ENCODE measurements at places on chromosomes 7 and 10.

DNA sequence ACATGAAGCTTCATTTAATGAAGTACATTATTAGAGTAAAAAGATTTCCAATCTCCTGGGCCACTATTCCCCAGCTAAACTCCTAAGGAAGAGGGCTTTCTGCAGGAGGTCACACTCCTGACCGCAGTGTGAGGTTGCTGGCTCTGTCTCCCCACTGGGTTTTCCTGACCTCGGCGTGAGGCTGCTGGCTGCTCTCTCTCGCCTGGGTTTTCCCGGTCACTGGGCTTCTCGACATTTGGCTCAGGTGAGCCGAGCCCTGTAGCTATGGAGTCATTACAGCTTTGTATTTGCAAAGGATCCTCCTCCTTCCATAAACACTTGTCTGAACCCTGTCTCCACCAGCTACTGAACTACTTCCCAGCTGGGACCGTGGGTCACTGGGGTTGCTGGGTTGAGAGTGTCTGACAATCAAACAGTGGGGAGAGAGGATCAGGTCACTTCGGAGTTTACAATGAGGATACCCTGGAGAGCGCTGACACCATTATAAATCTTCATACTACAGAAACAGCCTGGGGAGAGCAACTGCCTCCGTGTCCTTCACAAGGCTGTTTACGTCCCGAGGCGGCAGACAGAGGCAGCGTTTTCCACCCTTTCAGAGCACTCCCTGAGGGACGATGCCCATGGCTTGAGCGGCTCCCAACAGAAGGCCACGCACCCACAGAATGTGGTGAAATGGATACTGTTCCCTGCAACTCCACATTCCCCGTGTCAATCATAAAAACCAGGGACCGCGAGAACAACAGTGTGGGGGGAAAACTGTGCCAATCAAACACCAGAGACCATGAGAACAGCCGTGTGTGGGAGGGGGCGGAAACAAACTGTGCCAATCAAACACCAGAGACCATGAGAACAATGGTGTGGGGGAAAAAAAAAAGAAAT lies 226.2 kb downstream of the ZMYND11 start:
- DNase-seq, result no peak

DNA sequence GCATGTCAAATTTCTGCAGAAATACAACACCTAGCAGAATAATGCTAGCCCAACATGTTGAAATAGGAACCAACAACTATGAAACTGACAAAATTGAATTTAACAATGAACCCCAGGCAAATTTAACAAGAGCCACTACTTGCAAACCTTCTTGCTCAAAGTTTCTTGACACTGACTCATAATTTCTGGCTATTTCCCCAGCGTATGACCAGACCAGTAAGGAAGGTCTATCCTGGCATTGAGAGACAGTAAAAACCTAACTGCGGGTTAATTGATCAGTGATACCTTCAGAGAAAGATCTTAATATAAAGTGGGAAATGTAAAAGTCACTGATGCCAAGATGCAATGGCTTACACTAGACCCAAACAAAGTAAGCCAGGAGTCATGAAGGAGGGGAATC lies 510.1 kb downstream of the ARL4A start:
- DNase-seq, result no peak

- no peak for DNase-seq
Observed at GRCh38 chr7:8387551-8388256, 45.7 kb upstream of the NXPH1 start.

DNA sequence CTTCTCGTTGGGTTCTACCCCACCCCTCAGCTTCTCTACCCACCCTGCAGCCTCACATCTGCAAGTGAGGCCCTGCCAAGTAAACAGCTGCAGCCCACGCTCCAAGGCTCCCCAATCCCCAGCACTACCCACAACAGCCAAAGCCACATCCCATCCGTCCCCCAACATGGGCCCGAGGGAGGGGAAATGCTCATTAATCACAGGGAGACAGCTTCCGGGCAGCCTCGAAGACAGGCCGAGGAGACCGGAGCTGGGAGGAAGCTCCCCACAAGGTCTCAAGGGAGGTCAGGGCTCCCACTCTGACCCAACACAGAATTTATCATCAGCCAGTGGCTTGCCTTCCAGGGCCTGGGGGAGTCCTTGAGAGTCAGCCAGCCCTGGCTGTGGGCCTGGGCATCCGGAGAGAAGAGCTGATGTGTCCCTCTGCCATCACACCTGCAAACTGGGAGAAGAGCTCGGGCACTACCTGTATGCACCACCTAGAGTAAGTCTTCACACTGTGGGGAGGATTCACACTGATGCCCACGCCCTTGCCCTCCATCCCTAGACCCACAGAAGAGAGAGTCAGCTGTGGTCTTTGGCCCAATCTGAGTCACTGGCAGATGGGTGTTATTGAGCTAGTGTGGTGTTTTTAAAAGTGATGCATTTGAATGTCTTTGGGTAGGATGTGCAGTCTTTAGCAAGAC lies 115.5 kb upstream of the ZMIZ1 start:
- no peak for DNase-seq

DNA sequence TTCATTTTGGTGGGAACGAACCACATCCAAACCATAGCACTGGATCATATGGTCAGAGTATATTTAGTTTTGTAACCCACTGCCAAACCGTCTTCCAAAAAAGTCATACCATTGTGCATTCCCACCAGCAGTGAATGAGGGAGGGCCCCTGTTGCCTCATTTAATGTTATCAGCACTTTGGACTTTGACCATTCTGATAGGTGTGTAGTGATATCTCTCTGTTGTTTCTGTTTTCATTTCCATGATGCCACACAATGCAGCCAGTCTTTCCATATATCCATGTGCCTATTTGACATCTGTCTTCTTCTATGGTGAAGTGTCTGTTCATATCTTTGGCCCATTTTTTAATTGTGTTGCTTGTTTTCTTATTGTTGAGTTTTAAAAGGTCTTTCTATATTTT lies 105.0 kb upstream of the PPP2R2D start:
- DNase-seq, result no peak

GRCh38 chr7:74049997-74050798 lies 22.2 kb downstream of the ELN start:
- no peak for DNase-seq

- no peak for DNase-seq
Observed at GRCh38 chr7:44331682-44332081, 6.3 kb upstream of the CAMK2B start.

DNA sequence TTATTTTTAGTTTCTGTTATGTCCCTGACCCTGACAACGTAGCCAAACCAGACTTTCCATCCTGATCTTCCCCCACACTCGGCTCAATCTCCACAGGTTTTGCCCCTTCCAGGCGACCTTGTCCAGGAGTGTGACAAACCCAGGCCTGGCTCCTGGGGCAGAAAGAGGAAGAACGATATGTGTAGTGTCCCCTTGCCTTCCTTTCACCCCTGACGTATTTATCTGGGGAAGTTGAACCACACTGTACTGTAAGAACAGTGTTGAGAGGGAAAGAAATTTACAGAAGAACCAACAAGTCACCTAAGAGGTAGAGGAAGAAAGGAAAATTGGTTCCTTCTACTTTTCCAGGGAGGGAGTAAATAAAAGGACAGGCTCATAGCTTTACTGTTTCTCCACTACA lies 158.0 kb downstream of the VTI1A start:
- DNase-seq, result no peak

GRCh38 chr7:88485821-88486220 lies 179.1 kb upstream of the STEAP4 start:
- no peak for DNase-seq

DNA sequence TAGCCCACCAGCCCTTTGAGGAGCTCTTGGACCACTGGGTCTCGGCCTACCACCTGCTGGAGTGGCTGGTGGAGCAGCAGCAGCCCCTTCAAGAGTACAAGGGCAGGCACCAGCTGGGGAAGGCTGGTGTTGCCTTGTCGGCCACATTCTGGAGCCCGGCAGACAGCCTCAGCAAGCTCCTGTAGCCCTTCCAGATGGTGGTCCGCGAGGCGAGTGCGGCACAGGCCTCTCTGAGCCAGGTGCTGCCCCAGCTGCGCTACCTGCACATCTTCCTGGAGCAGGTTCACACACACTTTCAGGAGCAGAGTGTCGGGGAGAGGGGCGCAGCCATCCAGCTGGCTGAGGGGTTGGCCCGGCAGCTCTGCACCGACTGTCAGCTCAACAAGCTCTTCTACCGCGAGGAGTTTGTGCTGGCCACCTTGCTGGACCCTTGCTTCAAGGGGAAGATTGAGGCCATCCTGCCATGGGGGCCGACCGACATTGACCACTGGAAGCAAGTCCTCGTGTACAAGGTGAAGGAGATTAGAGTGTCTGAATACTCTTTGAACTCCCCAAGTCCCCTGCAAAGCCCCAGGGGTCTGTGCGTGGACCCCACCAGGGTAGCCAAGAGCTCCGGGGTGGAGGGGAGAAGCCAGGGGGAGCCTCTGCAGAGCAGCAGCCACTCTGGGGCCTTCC lies 7.0 kb upstream of the ACTR3C start:
- no peak for DNase-seq

GRCh38 chr7:131010717-131011431 lies 276.9 kb upstream of the KLF14 start:
- no peak for DNase-seq

DNA sequence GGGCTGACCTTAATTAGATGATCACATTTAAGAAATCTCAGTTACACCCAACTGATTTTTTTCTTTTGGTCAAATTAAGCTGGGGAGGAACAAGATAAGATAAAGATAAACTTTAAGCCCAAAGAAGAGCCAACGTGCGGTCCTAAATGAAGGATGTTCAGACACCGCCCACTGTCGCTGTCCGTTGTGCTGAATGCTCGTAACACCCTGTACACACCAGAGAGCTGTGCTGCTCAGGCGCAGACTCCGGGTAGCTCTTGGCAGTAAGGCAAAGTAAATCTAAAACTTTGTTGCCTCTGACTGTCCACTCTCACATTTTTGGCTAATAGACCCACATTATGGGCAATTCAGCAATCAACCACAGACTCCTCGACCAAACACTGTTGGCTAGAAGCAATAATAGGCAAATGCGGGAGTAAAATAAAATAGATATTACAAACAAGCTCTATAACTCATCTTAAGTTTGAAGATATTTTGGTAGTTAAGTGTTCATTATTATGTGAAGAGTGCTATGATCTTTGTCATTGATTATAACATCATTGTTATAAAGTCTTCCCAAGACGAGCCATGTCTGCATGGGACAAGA lies 57.1 kb downstream of the PLPP4 start:
- peak; percentile 68 for DNase-seq

GRCh38 chr7:30900803-30901362 lies 10.8 kb upstream of the AQP1 start:
- no peak for DNase-seq

DNA sequence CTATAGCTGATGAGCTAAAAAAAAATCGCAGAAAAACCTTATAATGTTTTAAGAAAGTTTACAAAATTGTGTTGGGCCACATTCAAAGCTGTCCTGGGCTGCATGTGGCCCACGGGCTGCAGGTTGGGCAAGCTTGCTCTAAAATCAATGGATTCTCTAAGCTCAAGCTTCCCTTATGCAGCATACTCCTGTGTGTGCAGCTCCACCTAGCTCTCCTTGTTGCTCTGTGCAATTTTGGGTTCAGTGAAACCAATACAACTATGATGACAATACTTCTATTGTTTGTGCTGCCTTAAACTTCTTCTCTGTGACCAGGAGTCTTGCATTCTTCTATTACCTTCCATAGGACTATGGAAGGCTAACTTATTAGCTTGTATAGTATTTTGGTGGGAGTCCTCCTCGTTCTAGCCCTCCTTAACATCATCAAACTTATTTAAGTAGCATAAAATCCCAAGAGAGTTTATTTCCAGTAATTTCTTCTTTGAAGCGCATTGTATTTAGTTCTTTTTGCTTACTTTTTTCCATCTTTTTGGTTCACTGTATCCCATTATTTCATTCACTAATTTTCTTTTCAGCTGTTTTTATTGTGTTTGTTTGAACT lies 170.9 kb upstream of the SMIM30 start:
- peak; percentile 18 for DNase-seq

GRCh38 chr7:101201695-101202602 lies 1.1 kb upstream of the MOGAT3 start:
- no peak for DNase-seq

GRCh38 chr10:85602713-85603112 lies 763.9 kb downstream of the GRID1 start:
- no peak for DNase-seq

GRCh38 chr10:58704671-58705141 lies 192.0 kb downstream of the BICC1 start:
- no peak for DNase-seq

GRCh38 chr7:151686016-151686766 lies 166.5 kb upstream of the RHEB start:
- no peak for DNase-seq

DNA sequence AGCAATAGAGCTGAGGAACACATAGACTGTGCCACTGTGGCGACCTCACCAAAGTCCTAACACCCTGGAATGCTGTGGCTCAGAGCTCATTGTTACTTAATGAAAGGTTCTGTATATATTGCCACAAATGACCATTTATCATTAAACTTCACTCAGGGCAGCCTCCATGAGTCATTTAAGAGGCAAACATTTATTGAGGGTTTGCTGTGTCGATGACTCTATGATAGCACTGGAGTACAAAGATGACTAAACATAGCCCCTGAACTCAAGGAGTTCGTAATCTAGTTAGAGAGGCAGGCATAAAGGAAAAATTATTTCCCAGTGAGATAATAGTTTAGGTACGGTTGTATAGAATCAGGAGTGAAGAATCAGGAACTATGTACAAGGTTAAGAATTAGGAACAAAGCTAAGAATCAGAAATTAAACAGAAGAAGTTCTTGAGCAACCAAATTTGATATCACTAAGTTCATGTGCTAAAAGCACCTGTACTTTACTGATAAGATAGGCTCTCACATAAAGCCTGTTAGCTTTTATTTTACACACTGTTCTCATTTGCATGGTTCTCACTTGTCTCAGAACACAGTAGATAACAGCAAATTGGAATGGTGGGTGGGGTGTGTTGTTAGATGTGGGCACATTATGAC lies 7.9 kb downstream of the ENTPD7 start:
- DNase-seq, result peak; percentile 87

- no peak for DNase-seq
Observed at GRCh38 chr7:71580027-71580426, 448.1 kb downstream of the GALNT17 start.

GRCh38 chr7:11212816-11213215 lies 239.1 kb downstream of the PHF14 start:
- DNase-seq, result no peak

GRCh38 chr7:142548978-142549377 lies 200.3 kb upstream of the PRSS1 start:
- DNase-seq, result no peak

- DNase-seq, result no peak
Observed at GRCh38 chr7:106823631-106824030, 41.5 kb upstream of the PIK3CG start.

- DNase-seq, result no peak
Observed at GRCh38 chr10:11480687-11481086, 130.8 kb downstream of the USP6NL start.

DNA sequence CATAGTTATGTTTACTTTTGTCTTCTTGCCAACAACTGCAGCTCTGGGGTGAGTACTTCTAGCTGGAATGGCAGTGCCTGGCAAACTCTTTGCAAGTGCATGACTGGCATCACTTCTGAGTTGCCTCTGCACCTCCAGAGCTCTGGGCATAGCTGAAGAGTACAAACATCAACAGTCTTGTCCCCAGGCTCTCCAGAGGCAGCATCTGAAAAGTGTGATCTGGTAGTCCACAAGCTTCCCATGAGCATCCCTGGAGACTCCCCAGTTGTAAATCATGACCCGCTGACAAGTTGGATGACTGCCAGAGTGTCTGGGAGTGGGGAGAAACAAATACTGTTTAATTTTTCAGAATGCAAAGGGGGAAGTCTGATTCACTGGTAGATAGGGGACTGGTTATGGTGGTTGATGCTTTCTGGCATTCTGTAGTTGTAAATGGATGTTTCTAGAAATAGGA lies 138.9 kb upstream of the CDK13 start:
- DNase-seq, result no peak

- peak; percentile 48 for DNase-seq
Observed at GRCh38 chr7:150370612-150371071, 2.0 kb downstream of the REPIN1 start.

- no peak for DNase-seq
Observed at GRCh38 chr10:70742537-70743429, 42.4 kb downstream of the TBATA start.

Data from kidney glomerular epithelial cell (primary cell).